ENCODE measurements at places on chromosomes 6 and 20.

DNA sequence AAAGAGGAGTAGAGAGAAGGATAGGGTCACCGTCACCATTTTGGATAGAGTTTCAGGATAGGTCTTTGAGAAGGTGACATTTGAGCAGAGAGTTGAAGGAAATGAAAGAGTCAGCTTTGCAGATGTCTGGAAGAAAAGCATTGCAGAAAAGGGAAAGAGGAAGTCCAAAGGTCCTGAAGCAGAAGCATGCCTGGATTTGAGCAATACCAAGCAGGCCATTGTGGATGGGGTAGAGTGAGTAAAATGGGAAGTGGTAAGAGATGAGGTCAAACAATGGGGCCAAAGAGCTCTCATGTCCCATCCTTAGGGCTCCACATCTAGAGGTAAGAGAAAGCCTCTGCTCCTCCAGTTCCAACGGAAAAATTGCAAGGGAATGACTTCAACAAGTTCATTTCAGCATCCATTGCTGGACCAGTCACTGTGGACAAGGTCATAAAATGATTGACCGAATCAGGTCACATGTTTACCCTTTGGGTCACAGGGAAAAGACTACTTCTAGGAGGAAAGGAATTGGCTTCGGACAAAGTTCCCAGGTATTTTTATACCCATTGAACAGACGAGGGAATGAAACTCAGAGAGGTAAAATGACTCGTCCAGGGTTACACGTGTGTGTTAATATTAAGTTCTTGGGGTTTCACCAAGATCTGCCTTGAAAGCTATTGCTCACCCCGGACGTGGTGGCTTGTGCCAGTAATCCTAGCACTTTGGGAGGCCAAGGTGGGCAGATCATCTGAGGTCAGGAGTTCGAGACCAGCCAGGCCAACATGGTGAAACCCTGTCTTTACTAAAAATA lies 6.6 kb upstream of the SAMHD1 start:
- DNase-seq, result no peak

DNA sequence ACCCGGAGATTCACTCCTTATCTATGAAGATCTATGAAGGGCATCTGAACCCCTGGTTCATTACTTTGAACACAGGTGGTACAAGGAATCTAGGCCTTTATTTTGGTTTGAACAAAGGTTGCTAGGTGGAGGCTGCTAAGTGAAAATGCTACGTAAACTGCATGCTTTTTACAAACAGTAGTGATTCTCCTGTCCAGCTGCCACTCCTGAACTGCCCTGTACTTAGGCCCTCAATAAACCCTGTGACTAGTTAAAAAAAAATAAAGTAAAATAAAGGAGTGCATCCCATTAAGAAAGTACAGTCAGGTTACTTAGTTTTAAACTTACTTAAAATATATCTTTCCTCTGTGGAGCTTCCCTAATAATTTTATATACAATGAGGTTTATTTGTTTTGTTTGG lies 27.7 kb upstream of the ARG1 start:
- DNase-seq, result no peak

- DNase-seq, result peak; percentile 12
Measured at GRCh38 chr6:15444881-15445280, 199.0 kb downstream of the JARID2 start.

- no peak for DNase-seq
Measured at GRCh38 chr6:108176281-108177089, 10.7 kb downstream of the NR2E1 start.

DNA sequence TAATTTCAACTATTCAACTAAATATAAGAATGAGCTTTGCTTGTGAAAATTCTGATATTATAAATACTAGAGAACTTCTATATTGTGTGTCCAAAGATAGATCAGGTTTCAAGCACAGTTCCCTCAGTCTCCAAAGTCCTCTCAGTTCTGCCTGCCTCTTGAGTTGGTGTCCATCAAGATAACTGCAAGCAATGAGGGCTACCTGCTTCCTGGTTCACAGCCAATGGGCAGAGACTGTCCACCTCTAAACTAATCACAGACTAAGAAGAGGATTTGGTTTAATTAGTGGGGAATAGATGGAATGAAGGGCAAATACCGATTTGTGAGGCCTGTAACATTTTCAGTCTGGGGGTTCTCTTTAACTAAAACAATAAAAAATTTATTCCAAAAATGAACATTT lies 41.3 kb upstream of the LOC128125822 start:
- no peak for DNase-seq

- DNase-seq, result no peak
Measured at GRCh38 chr6:87918461-87918941, 129.1 kb upstream of the SPACA1 start.

GRCh38 chr20:11445891-11446290 lies 471.8 kb upstream of the BTBD3 start:
- no peak for DNase-seq

GRCh38 chr6:30716879-30717128 lies 277 bp downstream of the MDC1 start:
- no peak for DNase-seq

DNA sequence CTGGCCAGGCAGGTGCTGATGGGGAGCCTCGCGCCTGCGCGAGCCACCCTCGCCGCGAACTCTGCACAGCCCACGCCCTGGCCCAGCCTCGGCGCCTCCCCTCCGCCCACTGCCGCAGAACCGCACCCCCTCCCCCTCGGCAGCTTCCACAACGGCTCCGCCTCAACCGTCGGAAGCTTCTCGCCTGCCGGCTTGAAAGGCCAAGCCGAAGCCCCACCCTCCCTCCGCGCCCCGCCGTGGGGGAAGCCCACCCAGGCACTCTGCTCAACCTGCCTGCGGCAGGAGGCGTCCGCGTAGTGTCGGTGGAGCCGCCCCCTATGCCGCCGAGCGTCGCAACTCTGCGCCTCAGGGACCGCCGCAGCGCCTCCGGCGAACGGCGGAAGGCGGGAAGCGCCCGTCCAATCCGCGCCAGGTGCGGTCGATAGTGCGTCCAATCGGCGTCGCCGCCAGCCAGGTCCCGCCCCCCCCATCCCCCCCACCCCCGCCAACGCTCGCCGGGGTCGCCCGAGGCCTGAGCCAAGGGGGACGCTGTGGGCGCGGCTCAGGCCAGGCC lies at the start of gene SYCP2:
Gene SYCP2, minus strand, starts transcription at position 342 of the 553 bp plus-strand sequence. CDS start 11,224 bp downstream, outside the sequence.
- DNase-seq, result no peak

- DNase-seq, result no peak
Measured at GRCh38 chr6:153357391-153357790, 226.3 kb upstream of the RGS17 start.

DNA sequence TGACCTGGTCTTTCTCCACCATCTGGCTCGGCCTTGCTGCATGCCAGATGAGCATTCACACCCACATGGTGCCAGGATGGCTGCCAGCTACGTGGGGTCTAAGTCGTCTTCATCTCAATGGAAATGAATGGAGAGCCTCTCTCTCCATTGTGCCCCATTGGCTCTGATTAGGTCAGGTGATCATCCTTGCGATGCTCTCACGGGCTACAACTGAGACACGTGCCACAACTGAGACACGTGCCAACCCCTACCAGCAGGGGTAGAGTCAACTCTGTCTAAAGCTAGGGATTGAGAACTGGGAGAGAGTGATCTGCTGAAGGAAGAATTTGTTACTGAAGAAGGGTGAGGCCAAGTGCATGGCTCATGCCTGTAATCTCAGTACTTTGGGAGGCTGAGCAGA lies 67.3 kb upstream of the RALY start:
- DNase-seq, result no peak

GRCh38 chr6:13089296-13089994 lies 238.9 kb downstream of the TBC1D7 start:
- no peak for DNase-seq

- DNase-seq, result no peak
Measured at GRCh38 chr6:84785671-84786070, 21.3 kb upstream of the TBX18 start.

GRCh38 chr6:22471132-22471690 lies 98.2 kb upstream of the HDGFL1 start:
- DNase-seq, result no peak

DNA sequence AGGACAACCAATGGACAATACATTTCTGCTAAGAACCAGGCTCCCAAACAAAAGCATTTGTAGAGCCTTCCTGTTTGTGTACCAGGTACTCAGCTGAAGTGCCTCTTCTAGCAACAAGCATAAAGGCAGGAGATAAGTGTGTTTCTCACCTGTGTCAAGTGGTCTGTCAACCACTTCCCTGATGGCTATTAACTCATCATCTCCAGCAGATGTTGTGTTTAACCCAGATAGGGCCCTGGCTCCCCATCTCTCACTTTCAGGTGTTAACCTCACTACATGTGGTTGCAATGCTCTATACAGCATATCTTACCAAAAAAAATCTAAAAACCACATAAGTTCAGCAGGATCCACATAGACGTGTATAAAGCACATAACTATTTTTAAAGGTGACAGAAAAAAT lies 9.6 kb upstream of the IL17A start:
- DNase-seq, result no peak

DNA sequence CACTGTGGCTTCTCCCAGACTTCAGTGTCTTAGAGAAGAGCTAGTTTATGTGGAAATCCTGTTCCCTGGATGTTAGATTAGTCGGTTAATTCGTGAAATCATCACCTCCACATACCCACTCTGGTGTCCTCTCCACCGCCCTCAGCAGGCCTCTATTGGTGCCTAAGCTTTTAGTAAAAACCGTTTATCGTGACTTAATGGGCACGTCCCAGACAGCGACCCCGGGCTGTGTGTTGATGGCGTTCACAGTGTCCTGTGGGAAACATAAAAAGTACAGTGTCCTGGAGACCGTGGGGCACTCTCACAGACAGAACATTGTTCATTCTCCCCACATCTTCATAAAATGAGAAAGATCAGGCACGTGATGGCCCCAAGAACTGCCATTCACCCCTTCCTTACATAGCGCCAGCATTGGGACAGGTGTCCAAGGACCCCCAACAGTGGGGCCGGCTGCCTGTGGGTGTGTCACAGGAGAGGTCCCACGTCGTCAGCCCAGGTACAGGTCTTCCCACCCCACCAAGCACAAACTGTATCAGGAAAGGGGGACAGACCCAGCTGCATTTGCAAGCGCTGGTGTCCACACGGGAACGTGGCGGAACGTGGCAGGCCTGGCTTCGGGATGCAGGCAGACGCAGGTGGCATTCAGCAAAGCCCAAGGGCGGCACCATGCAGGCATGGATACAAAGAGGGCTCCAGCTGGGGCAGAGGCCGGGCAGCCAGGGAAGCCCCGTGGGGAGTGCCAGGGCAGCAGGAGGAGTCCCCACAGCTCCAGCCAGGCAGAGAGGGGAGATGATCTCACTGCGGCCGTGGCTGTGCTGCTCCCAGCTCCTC lies 237.7 kb downstream of the DLL1 start:
- no peak for DNase-seq

DNA sequence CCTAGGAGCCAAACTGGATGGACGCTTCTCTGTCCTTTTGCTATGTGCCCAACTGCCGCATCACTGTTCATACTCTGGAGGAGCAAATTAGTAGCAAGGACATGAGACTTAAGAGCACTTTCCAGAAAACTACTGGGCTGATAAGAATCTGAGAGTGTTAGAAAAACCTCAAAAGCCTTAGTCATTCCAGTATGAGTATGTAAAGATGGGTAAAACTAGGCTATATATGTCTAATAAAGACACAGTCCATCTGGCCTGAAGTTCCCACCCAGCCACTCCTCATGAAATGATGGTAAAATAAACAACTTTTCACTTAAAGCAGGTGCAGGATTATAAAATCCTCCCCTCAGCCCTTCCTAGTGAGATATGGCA lies 30.6 kb downstream of the SHLD1 start:
- no peak for DNase-seq

DNA sequence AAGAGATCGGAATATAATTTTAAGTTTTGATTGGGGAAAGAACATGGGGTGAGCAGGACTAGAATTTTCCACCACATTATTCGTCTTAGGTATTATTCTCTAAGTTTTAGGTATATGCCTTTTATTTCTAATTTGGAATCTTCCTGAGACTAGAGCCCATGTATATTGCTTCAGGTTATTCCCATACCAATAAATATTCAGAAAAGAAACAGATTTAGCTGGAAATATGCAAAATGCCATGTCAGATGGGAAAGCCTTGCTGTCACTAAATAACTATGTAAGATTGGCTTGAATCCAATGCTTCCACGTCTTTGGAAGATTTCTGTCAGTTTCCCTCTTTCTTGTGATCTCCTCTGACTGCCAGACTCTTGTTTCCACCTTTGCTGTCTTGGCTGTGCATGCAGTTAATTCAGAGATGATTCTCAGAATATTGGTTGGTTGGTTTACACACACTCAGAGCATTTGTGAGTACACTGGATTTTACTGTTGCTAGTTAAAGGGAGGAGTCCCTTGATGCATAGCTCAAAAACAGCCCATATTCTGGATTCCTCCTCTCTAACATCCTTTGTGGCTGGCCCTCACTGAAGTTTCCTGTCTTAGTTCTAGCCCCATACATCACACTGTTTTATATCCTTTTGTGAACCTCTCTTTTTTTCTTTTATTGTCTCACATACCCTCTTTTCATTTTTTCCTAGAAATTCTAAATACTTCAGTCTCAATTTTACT lies 64.3 kb downstream of the GRM1 start:
- DNase-seq, result no peak

- DNase-seq, result no peak
Measured at GRCh38 chr20:63895952-63896263, 982 bp downstream of the DNAJC5 start.

GRCh38 chr6:7050872-7051779 lies 56.6 kb upstream of the RREB1 start:
- DNase-seq, result peak; percentile 46

GRCh38 chr20:49682798-49683197 lies 30.9 kb downstream of the B4GALT5 start:
- DNase-seq, result no peak
